ENCODE measurements at places on chromosomes 6 and 20.

DNA sequence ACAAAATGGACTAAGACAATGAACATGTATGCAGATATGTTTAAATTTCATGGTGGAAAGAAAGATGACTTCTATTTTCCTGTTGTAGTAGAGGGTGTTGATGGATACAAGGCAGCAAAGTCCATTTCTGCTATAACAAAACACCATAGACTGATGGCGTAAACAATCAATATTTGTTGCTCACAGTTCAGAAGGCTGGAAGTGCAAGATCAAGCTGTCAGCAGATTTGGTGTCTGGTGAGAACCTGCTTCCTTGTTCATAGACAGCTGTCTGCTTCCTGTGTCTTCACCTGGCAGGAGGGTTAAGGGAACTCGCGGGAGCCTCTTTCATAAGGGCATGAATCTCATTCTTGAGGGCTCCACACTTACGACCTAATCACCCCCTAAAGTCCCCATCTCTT, 83.0 kb upstream of the ELOVL5 start:
- no peak for DNase-seq

- no peak for DNase-seq
Measured at GRCh38 chr20:57708694-57709673, 831 bp downstream of the PMEPA1 start.

GRCh38 chr6:125099211-125100073, 54.1 kb upstream of the TPD52L1 start:
- DNase-seq = no peak

DNA sequence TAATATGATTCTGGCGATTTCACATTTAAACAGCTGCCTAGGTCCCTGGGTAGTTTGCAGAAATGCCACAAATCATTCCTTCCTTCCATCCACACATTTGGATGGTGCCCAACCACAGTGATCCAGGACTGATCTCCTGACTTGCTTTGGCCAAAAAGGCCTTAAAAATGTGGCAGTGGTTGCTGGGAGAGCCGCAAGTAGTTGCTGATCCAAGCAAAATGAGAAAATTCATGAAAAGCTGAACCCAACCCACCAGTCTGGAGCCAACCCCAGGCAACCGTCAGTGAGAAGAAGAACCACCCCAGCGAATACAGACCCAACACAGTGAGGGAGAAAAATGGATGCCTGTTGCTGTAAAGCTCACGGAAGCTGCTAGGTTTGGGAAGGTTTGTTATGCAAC, 25.1 kb downstream of the RALGAPA2 start:
- no peak for DNase-seq

Measured in stimulated activated CD4-positive, alpha-beta T cell treated with anti-CD3 and anti-CD28 coated beads, Interleukin-12 subunit alpha, Interleukin-12 subunit beta, amount 100 ng/mL, for 24 hours (primary cell).